ENCODE measurements at places on chromosomes 12 and 14. TPM values are rescaled to one million over a fixed set of nuclear protein-coding genes. Genes with fewer than 3 reads are reported as not detected.

- H3K27me3 ChIP-seq, result no peaks in the 10 kb centered on the region
- no peak for DNase-seq
- no peaks in the 10 kb centered on the region for H3K4me1 ChIP-seq
- H3K4me3 ChIP-seq, result no peak overlapping the region
- no peak overlapping the region for H3K27ac ChIP-seq
- H3K36me3 ChIP-seq, result no peaks in the 10 kb centered on the region
Measured at GRCh38 chr14:26765768-26766520, 168.1 kb upstream of the NOVA1 start.

- H3K4me3 ChIP-seq, result no peak overlapping the region
- DNase-seq, result no peak
- peaks cover 28% of the 10 kb centered on the region for H3K4me1 ChIP-seq
- peaks cover 2% of the 10 kb centered on the region for H3K27me3 ChIP-seq
Measured at GRCh38 chr14:68293404-68293803, 473.8 kb downstream of the RAD51B start.

The SLC39A5 gene
- total RNA-seq, result 1.4 TPM

GRCh38 chr14:23099212-23099861, 4.0 kb downstream of the C14orf119 start:
- peaks cover 15% of the 10 kb centered on the region for H3K4me1 ChIP-seq
- DNase-seq, result no peak
- no peak overlapping the region for H3K4me3 ChIP-seq
- peaks cover 24% of the 10 kb centered on the region for H3K36me3 ChIP-seq

- no peak for DNase-seq
- peaks cover 24% of the 10 kb centered on the region for H3K4me1 ChIP-seq
- no peaks in the 10 kb centered on the region for H3K36me3 ChIP-seq
- peaks cover 7% of the 10 kb centered on the region for H3K27me3 ChIP-seq
- no peak overlapping the region for H3K4me3 ChIP-seq
- no peak overlapping the region for H3K27ac ChIP-seq
Measured at GRCh38 chr14:76773188-76773885, 12.1 kb downstream of the VASH1 start.

DNA sequence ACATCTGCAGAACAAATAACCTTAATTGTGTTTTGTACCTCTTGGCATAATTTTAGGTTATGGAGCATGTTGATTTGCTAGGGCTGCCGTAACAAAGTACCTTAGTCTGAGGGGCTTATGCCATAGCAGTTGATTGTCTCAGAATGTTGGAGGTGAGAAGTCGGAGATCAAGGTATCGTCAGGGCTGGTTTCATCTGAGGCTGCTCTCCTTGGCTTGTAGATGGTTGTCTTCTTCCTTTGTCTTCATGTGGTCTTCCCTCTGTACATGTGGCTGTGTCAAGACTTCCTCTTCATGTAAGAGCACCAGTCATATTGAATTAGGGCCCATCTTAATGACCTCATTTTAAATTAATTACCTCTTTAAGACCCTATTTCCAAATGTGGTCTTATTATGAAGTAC, 64.4 kb upstream of the PTHLH start:
- no peaks in the 10 kb centered on the region for H3K36me3 ChIP-seq
- no peaks in the 10 kb centered on the region for H3K27me3 ChIP-seq
- no peaks in the 10 kb centered on the region for H3K4me1 ChIP-seq
- no peak for DNase-seq
- H3K27ac ChIP-seq, result no peak overlapping the region

The SLCO1B1 gene
- not detected for total RNA-seq

DNA sequence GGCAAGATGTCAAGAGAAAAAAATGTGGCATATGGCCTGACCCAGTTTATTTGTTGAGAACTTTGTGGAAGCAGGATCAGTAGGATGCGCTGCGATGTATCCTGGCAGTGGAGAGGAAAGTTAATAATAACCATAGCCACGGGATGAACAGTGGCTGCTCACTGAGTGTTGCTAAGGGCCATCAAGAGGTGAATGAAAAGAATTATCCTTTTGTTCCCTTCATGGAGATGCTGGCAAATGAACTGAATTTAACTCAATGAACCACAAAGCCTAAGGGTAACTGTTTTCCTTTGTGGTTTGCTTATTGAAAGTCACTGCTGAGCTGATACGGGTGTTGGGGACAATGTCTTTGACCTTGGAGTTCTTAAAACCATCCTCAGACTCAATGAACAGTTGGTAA, 476.5 kb downstream of the APAF1 start:
- H3K4me1 ChIP-seq, result no peaks in the 10 kb centered on the region
- no peaks in the 10 kb centered on the region for H3K27me3 ChIP-seq
- no peaks in the 10 kb centered on the region for H3K36me3 ChIP-seq
- no peak overlapping the region for H3K4me3 ChIP-seq

DNA sequence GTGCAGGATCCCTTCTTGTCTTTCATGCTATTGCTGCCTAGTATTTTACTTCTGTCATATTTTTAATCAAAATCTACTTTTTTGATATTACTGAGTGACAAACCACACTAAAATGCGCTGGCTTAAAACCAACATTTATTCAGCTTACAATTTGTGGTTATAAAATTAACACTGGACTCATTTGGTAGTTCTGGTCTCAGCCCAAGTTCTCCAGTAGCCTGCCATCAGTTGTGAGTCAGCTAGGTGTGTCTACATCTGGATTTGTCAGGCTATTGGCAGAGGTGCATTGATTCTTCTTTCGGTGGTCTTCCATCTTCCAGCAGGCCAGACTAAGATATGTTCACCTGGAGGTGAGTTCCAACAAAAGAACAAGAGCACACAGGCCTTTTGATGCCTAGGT, 765.1 kb upstream of the FBXO33 start:
- H3K27ac ChIP-seq, result no peak overlapping the region
- DNase-seq, result no peak
- no peaks in the 10 kb centered on the region for H3K4me1 ChIP-seq
- no peaks in the 10 kb centered on the region for H3K27me3 ChIP-seq

- H3K27ac ChIP-seq, result peak overlapping the region; percentile 73
- DNase-seq, result no peak
- peaks cover 41% of the 10 kb centered on the region for H3K4me1 ChIP-seq
- no peak overlapping the region for H3K4me3 ChIP-seq
- no peaks in the 10 kb centered on the region for H3K27me3 ChIP-seq
Measured at GRCh38 chr12:53560912-53561589, 53.8 kb upstream of the NPFF start.

GRCh38 chr12:12474931-12475795, 87.5 kb downstream of the DUSP16 start:
- peaks cover 59% of the 10 kb centered on the region for H3K36me3 ChIP-seq
- peak overlapping the region; percentile 60 for H3K4me3 ChIP-seq
- H3K27me3 ChIP-seq, result no peaks in the 10 kb centered on the region
- peak; percentile 66 for DNase-seq

The ADCK1 gene
- 5.4 TPM for total RNA-seq

DNA sequence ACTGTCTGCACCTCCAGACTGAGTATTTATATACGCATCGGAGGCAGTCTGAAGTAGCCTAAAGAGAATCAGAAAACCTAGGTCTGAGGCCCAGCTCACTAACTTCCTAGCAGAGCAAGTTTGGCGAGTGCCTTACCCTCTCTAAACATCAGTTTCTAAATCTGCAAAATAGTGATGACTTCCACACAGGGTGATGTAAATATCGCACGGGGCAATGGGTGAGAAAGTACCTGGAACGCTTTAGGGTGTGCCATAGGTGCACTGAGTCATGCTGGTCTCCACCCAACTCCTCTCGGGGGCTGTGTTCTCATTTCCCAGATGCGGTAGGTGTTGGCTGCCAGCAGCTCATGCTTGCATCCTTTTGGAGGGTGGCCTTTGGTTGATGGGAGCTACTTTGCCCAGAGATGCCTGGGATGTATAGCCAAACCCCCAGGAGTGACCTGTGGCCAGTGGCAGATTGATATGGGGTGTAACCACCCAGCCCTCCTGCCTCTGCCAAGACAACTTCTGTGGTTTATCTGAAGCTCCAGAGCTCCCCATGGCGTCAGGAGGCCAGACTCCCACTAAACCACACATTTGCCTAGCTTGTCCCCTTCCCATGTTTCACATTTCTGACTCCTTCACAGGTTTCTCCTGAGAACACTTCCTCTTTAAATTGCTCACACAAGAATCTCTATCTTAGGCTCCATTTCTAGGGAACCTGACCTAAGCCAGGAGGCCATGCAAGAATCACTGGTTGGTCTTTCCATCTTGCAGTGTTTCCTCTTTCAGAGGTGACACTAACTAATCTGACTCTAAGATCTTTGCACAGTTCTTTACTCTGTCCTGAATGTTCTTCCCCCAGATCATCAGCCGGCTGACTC, 62.0 kb upstream of the TUNAR start:
- H3K4me1 ChIP-seq, result no peaks in the 10 kb centered on the region
- no peak overlapping the region for H3K4me3 ChIP-seq
- H3K27me3 ChIP-seq, result peaks cover 2% of the 10 kb centered on the region
- DNase-seq, result no peak
- no peak overlapping the region for H3K27ac ChIP-seq

The KLRB1 gene
- total RNA-seq, result 0.15 TPM

- no peak overlapping the region for H3K4me3 ChIP-seq
- no peaks in the 10 kb centered on the region for H3K27me3 ChIP-seq
- no peak overlapping the region for H3K27ac ChIP-seq
- H3K4me1 ChIP-seq, result no peaks in the 10 kb centered on the region
Measured at GRCh38 chr12:128387811-128388422, 120.9 kb downstream of the TMEM132C start.

- DNase-seq, result no peak
- peaks cover 8% of the 10 kb centered on the region for H3K36me3 ChIP-seq
- H3K27me3 ChIP-seq, result no peaks in the 10 kb centered on the region
- no peak overlapping the region for H3K27ac ChIP-seq
- no peak overlapping the region for H3K4me3 ChIP-seq
Measured at GRCh38 chr12:32196250-32197198, 89.9 kb downstream of the BICD1 start.

All from activated T-helper 1 cell treated with anti-CD3 and anti-CD28 coated beads, Interleukin-12 subunit alpha, Interleukin-12 subunit beta, Interleukin-2, Interleukin-4 antibody, amounts not matched to agents 30 ng/mL and 10 ng/mL and 1 ng/mL, durations not matched to agents 14 hours and 24 hours and 36 hours (primary cell).